ENCODE measurements at places on chromosomes 2 and 18.

DNA sequence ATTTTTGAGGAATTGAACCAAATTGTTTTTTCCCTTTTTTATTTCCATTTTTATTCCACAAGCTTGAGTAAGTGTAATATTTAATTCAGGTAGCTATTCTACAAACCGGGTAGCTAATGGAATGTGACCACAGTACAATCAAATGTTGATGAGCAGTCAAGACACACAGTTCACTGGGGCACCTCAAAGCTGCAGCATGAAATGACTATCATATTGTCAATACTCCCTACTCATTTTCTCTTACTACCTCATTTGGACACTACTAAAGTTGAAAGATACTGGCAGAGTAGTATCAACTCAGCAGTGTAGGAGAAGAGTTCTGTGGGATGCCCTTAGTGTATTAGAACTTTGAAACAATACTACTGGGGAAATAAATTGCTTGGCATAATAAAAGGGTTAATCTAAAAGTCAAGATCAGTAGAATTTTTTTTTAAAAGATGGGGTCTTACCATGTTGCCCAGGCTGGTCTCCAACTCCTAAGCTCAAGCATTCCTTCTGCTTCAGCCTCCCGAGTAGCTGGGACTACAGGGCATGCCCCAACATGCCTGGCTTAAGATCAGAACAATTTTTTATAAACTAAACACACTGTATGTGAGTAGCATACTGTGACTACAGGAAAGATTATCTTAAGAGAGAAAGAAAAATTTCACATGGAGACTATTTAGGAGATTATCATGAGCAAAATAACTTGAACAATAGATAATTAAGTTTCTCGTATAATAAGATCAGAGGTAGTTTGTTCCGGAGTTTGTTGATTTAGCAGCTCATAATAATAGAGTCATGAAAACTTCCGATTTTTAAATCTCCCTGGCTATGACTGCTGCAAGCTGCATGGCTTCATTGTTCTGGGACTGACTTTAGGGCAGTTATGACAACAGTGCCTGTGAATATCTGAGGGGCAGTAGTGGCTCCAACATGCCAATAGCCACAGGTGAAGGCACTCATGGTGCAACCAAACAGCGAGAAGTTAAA, 43.7 kb downstream of the MYO3B start:
- DNase-seq = no peak

- DNase-seq = no peak
Observed at GRCh38 chr2:126781806-126782205, 116.9 kb upstream of the TEX51 start.

GRCh38 chr2:28437149-28437835, 44.6 kb downstream of the FOSL2 start:
- no peak for DNase-seq

DNA sequence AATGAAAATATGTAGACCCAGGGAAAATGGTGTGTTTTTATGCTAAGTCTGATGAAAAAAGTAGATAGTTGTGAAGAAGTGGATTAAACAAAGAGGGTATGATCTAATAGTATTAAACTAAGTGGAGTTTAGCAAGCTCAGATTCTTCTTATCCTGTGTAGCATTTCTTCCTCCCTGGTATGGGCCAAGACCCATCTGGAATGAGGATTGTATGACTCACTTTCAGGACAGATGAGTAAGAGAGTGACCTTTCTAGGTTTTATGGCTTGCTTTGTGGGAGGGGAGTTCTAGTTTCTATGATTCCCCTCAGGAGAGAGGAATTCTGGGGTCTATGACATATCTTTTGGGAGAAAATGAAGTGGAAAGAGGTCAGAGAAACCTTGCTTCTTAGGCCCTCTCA, 550.1 kb downstream of the SPAG16 start:
- DNase-seq = peak; percentile 92

Data from HCEC 1CT (cell line).